ENCODE measurements at places on chromosomes 6 and 20.
A peak's percentile ranks its signal among the peaks of the same experiment; 100 is the strongest.

DNA sequence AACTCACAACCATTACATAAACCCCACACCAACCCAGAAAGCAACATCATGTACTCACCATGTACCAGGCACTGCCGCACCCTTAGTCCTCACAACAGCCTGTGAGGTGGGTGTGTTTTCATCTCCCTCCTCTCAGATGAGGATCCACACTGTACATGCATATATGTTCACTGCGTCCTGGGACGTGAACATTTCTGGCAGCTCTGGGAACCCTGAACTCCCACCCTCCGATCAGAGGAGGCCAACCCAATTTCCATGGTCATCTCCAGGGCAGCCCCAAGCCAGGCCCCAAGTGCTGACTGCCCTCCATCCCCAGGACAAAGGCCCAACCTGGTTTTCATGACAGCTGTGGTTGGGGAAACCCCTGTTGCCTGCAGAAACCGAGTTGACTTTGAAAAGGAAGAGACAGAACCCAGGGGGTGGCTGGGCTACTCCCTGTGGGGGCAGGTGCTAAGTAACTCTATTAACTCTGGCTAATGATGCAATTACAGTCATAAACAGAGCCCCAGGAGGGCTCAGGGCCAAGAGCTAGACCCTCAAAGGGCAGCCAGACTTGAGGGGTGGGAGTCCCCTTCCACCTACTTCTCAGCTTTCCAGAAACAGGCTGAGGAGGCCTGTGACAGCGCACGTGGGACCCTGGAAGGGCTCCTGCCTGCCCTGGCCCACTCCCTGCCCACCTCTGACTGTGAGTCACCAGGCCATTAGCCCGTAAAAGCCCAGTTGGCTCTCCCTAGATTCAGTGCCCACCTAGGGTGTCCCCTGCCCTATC is 2.6 kb downstream of the TFEB start:
- DNase-seq, result peak; percentile 75

- DNase-seq, result peak; percentile 50
Measured at GRCh38 chr6:28586962-28587745, 61.5 kb downstream of the GPX5 start.

DNA sequence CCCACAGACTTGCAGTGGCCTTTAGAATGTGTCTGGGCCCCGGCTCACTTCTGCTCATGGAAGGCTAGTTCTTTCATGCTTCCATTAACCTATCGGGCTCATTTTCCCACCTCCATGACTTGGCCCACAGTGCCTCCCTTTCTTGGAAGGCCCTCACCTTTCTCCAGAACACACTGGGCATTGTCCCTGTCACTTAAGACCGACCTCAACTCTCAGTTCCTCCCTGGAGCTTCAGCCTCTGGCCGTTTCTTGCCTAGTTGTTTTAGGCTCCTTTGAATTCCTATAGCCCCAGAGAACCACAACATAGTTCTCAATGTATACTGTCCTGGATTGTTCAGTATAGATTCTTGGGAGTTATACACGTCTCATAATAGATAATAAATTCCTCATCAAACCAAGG is 19.3 kb upstream of the TNFAIP3 start:
- no peak for DNase-seq

DNA sequence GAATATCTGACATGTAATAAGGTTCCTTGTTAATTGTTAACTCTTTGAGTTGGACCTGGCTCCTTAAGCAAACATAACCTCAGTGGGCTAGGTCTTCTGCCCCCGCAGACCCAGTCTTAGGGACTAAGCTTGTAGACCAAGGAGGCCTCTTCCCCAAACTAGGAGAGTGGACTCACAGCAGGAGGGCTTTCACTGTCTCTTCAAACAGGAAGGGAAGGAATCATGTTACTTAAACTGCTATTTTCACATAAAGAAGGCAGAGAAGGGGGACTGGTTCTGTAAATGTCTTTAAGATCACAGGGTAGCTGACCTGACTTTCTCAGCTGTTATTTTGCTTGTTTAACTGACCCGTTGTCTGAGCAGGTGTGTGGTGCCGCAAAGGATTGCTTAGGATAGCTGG is 34.9 kb upstream of the PRDM1 start:
- DNase-seq, result no peak

- DNase-seq, result no peak
Measured at GRCh38 chr20:20454850-20455627, 87.1 kb downstream of the INSM1 start.

- DNase-seq, result no peak
Measured at GRCh38 chr20:62313460-62314338, 10.9 kb downstream of the ADRM1 start.

DNA sequence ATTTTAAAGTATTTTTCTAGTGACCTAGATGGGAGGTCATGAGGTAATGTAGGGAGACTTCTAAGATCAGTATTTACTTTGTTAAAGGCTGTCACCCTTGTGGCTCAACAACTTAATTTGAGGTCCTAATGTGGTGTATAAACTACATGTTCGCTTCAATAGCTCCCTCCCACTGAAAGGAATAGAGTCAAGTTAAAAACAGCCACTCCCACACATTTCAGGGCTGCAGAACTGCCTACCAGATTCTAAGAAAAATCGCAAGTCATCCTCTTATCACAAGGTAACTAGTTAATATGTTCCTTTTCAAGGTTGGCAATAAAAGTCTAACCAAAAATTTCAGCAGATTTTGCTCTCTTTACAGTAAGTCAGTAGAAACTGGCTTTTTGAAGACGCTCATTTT is 15.1 kb downstream of the GSTA1 start:
- no peak for DNase-seq

GRCh38 chr6:79808921-79809320 is 138.4 kb downstream of the ELOVL4 start:
- DNase-seq, result no peak

- DNase-seq, result no peak
Measured at GRCh38 chr20:49549801-49550551, 18.0 kb downstream of the PTGIS start.

DNA sequence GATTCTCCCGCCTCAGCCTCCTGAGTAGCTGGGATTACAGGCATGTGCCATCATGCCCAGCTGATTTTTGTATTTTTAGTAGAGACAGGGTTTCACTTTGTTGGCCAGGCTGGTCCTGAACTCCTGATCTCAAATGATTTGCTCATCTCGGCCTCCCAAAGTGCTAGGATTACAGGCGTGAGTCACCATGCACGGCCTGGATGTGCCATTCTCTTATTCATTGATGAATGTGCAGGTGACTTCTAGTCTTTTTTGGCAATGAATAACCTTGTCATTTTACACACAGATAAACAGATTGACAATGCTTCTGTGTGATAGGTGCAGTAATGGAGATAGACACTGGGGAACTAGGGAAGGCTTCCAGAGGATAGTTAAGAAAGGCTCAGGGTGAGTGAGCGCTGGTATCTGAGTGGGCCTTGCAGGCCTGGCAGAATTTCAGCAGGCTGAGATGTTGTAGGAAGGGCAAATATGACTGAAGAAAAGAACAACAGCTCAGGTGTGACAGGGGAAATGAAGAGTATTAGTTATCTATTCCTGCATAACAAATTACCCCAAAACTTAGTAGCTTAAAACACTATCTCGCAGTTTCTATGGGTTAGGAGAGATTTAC is 23.3 kb downstream of the PPARD start:
- no peak for DNase-seq

GRCh38 chr20:40942006-40942405 is 86.6 kb upstream of the TOP1 start:
- DNase-seq, result no peak

DNA sequence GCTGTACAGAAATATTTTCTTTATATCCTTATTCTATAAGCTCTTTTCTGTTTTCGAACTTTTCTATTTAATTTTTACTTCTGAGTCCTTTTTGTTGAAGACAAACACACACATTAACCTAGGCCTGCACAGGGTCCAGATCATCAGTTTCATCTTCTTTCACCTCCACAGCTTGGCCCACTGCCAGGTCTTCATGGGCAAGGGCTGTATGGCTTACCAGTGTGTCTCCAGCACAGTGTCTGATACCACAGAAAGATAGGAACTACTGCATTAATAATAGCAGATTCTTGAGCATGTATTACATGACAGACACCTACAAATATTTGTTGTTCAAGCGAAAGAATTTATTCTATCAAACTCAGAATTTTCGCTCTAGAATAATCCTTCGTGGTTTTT is 24.4 kb downstream of the QKI start:
- DNase-seq, result peak; percentile 48

DNA sequence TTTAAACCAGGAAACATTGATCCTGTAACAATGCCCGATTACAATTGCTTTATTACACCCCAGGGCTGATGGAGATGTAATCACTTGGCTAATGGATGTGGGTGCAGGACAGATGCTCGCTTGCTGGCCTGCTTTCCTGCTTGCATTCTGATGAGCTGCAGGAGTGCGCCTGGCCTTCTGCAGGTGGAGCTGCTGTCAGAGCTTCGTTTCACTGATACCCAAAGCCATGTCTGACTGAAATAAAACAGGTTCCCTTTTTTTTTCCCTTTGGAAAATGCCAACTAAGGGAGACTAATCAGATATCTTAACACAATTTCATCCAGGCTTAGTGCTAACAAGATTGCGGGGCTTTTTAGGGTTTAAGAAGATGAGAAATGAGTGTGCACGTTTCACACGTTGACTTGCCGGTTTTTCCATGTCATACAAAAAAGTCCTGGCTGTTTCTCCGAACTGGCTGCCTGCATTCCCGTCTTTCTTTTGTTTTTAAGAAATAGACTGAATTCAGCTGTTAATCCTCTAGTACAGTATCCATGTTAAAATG is 60.7 kb downstream of the VAPB start:
- DNase-seq, result no peak

DNA sequence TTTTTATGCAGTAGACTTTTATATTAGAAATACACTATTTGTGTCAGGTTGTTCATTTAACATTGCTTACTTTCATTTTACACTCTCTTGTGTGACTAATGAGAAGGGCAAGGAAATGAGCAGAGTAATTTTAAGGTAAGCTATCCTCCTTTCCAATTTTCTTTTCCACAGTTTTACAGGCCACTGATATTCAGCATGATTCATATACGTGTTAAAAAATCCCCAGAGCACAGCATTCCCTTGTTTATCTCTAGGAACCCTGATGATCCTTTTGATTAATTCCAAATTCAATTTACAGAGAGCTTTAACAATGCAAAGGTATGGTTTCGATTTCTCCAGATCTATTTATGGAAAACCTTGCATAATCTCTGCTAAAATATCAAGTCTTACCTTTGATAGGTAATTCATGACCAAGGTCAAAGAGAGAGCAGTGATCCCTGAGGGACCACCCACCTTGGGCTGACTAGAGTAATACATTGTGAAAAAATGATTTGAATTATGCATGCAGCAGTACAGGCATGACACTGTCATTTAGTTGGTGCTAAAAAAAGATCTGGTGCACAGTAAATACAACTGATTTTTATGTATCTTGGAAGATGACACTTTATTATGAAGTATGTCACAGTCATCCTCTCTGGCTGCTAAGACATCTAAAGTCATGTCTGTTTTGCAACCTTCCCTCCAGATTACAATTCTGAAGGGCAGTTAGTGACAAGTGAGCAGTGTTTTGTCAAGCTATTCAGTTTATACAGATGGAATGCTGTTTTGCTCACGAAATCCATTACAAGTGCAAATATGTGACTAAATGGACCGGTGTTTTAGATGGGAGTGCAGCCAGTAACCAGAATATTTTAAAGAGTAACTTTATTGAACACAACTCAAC is 736.6 kb downstream of the EPHA7 start:
- DNase-seq, result no peak
